Activated T-cell treated with anti-CD3 and anti-CD28 coated beads for 1 hour (primary cell): ENCODE measurements at places on chromosomes 2 and 18.

- no peak for DNase-seq
Observed at GRCh38 chr18:44764863-44765262, 84.2 kb downstream of the SETBP1 start.

GRCh38 chr18:7568426-7568825, 1.3 kb downstream of the PTPRM start:
- no peak for DNase-seq

GRCh38 chr2:144650907-144651306, 131.0 kb upstream of the ZEB2 start:
- no peak for DNase-seq

GRCh38 chr2:85770786-85771409, 17.1 kb downstream of the ATOH8 start:
- DNase-seq, result no peak

DNA sequence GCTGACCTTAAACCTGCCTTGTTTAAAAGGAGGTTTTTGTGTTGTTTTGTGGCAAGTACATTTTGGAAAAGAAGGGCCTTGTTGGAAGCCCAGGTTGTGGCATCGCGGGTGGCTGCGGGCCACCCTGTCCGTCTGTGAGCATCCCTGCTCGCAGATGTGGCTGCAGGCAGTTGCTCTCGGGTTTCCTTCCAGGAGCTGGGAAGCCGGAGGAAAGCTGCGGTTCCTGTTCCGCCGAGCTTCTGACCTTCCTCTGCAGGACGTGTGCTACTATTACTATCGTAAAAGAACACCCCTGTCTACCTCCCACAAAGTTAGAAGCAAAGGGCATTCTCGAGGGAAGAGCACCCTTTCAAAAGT, 766 bp downstream of the MFF start:
- no peak for DNase-seq

- DNase-seq, result peak; percentile 58
Observed at GRCh38 chr2:169109502-169110409, 40.4 kb downstream of the DHRS9 start.

DNA sequence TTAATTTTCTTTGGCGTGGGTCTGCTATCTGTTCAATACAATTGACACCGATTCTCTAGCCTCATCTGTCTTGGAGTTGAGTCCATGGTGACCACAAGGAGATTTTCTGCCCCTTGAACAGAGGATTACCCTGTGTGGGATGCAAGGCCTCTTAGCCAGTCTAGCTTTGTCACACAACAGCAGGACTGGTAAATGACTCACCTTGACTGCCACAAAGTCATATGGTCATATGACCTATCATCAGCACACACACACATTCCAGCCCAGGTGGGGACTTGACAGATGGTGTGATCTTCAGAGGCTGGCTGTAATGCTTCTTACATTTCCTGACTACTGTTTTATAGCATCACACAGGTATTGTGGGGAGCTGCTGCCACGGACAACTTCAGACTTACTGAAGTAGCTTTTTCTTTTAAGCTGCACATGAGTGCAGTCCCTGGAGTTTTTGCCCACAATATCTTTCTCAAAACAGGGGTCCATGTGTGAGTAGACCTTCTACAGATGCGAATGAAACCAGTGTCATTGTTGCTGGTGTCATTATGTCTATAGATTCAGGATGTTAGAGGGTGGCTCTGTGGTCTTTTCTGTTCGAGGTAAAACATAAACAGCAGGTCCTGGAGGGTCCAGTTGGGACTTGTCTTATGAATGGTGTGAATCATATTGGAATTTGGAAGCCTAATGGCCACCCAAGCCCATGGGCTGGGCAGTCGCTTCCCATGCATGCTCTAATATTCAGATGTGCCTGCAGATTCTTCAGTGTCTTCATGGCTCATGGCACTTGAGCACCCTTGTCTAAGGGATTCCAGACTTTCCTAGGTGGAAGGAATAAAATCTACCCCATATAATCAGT, 18.6 kb upstream of the ACOXL start:
- DNase-seq, result no peak

GRCh38 chr2:109380502-109381326, 233.1 kb downstream of the SEPTIN10 start:
- DNase-seq, result no peak

GRCh38 chr2:23526114-23526513, 141.1 kb downstream of the KLHL29 start:
- DNase-seq, result no peak

GRCh38 chr2:100944617-100945432, 57.3 kb upstream of the RPL31 start:
- DNase-seq, result no peak

DNA sequence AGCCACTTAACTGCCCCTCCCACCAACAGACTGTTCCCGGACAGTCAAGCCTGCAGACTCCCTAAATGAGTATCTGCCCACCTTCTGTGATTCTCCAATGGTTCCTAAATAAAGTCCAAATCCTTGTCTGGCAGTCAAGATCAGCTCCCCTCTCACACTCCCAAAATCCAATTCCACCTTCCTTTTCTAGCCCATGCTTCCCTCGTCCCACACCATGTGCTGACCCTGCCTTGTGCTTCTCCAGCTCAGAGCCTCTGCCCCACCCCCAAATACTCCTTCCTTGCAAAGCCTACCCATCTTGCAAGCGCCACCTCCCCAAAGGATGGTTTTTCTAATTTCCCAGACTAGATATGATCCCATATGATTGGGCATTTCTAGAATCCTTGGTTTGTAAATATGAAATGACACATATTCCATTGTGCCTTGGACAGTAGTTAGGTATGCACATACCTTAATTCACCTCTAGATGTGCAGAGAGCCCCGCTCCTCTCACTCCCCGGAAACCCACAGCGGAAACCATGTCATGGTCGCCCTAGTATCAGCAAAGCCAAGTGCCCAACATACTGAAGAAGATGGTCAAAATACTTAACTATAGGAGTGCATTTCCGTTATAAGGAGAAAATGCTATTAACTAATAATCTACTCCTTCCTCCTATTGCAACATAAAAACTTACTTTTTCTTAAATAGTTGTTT, 97.2 kb downstream of the KCTD1 start:
- no peak for DNase-seq

GRCh38 chr2:169069833-169070232, 470 bp downstream of the DHRS9 start:
- DNase-seq, result no peak

DNA sequence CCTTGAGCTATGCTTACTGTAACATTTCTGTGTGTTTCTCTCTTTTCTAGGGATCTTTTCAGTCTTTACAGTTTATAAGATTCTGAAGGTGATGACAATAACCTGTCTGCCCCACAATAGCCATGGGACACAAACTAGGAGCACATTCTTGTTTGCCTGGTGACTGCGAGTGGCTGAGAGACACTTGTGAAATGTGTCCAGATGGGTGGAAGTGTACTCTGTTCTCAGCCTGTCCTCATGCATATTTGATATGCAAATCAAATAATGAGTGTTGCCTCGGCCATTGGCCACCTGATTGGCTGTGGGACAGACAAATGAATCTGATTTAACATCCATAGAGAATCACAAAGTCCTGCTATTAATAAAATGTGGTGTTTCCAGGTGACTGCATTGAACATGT, 246.2 kb downstream of the HNMT start:
- DNase-seq, result no peak

DNA sequence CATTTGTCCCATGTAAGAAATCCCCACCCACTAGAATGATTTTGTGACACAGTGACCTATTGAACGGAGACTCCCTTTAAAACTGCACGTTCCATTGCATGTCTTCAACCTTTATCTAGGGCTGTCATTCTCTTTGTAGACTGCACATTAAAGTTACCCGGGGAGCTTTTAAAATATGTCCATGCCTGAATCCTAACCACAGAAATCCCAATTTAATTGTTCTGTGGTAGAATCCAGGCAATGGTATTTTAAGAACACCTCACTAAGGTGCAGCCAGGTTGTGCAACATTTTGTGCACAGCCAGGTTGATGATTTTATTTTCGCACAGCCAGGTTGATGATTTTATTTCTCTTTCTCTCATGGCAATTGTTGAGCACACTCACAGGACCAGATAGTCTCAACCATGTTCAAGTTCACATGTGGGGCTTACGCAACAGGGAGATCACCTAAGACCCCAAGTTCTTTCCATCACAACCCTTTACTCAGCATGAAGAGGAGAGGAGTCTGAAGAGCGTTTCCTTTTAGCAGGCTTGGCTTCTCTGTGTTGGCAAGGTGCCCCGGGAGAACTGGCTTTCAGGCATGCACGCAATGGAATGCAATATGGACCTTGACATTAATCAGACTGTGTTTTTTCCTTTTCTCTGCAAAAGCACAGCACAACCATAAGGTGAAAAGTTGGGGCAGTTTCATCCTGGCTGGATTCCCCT, 467.3 kb upstream of the ETAA1 start:
- DNase-seq, result no peak

DNA sequence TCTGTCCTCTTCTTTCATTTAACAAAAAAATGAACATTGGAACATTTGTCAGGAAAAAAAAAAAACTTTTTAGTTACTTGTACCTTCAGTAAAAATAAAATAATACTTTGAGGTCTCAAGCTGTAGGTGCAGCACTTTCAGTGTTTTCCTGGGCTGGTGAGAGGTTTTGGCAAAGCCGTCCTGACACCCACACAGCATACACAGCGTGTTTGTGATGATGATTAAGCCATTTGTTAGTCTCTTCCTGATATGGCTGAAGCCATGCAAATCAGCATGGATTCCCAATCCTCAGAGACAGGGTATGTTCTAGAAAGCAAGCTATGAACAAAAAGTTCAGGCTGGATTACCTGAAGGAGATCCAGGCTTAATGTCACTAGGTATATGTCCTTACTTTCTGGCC, 236.8 kb downstream of the ZNF516 start:
- no peak for DNase-seq

DNA sequence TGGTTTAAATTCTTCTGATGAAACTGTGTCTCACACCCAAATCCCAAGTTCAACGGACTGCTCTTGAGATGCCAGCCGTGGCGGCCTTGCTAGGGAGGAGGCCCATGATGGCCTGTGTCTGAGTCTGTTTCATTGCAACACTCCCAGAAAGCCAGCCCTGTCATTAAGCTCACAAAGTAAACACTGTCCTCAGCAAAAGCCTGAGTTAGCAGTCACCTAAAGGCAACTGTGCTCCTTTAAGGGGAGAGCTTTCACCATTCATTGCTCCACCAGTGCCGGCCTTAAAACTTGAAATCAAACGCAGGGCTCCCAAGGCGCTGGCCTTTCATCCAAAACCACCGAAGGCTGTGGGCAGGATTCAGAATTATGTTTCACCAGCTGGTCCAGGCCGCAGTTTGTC, 42.5 kb upstream of the PPP1CB start:
- no peak for DNase-seq

GRCh38 chr2:192030856-192031255, 163.9 kb downstream of the TMEFF2 start:
- DNase-seq, result no peak

DNA sequence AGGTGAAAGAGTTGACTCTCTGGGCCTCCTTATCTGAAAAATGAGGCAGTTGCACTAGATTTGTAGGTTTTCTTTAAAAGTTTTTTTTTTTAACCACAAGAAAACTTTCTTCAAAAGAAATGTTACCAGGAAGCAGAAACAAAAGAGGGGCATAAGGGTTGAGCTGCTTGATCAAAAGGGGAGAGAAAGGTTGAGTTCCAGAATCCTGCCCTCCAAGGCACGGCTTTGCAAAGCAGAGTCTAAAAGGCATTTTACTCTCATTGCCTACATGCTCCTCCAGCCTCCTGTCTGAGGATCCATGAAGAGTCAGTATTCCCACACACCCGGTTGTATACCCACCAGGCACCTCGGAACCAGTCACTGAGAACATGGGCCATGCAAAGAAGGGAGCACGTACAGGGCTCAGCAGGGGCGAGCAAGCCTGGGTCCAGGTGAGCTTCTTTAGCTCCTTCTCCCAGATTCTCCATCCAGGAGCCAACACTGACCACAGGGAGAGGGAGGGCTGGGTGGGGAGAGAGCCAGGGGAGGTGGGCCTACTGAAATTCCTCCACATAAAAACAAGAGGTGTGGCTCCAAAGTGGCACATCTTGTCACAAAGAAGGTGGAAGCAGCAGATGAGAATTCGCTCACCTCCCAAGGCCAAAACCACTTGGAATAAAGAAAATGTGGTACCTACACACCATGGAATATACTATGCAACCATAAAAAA, 116.0 kb upstream of the EPC2 start:
- DNase-seq, result no peak

DNA sequence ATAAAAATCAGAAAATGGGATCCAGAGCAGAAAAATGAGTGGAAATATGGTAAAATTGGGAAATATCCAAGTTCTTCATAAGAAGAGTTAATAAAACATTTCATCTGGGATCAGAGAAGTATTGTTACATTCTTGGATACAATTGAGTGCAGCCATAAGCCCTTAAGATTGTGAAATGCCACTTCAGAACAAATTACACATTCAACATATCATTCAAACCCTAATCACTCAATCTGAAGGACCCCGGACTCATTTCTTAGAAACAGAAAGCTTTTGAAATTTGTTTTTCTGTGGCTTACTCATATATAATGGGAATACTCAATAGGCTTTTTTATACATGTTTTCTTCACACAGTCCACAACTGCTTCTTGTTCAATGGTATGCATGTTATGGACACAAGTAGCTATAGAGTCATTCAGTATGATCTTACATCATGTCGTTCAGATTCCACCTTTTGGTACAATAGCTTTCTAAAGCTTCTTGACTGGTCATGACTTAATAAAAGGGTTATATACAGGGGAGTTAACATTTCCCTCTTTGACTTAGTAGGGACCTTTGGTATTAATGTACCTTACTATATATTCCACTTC, 39.9 kb downstream of the SCN7A start:
- DNase-seq, result no peak

- no peak for DNase-seq
Observed at GRCh38 chr2:145060876-145061275, 541.0 kb upstream of the ZEB2 start.
